ENCODE measurements at places on chromosomes 7 and 10.
A peak's percentile ranks its signal among the peaks of the same experiment; 100 is the strongest.

- DNase-seq, result peak; percentile 73
Measured at GRCh38 chr10:77873536-77874380, 52.8 kb downstream of the DLG5 start.

- no peak for DNase-seq
Measured at GRCh38 chr7:137836541-137836940, 10.2 kb downstream of the DGKI start.

DNA sequence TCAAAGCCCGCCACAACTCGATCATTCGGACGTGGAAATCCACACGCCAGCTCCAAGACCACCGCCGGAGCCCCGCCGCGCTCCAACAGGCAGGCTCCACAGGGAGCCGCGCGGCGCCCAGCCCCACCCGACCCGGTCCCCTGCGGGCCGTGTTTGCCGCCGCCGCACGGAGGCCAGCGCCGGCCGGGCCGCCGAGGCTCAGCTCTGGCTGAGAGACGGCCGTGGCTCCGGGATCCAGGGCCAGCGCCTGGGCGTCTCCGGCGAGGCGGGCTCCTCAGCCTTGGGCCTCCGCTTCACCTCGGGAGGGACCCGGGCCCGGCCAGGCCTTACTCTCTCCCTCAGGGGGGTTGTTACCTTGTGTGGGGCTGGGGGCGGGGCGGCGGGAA is 333 bp downstream of the SMNDC1 start:
- DNase-seq, result no peak

- no peak for DNase-seq
Measured at GRCh38 chr10:11131112-11131639, 113.5 kb downstream of the CELF2 start.

GRCh38 chr10:84427903-84428650 is 99.7 kb downstream of the CCSER2 start:
- DNase-seq, result peak; percentile 56

DNA sequence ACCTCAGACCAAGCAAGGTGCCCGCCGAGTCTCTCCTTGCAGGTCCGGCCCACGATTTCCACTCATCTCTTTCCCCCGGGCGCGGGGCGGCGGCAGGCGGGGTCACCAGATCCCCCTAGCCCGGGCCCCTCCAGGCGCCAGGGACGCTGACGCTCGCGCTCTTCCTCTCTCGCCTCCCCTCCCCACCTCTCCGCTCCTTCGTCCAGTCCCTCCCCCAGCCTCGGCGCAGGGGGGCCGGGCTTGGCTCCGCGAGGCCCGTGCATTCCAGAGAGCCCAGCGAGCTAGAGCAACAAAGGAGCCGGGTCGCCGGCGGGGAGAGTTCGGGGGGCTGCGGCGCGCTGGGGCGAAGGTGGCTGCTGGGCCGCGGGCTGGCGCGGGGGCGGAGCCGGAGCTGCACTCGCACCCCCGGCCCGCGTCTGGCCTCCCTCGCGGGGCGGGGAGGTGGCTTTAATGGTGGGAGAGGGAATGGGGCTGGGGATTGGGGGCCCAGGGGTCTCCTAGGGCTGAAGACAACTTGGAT is at the start of gene SMO:
Gene SMO (plus strand): TSS at position 262 of the 520 bp plus-strand sequence. CDS start 519 bp downstream, outside the sequence.
- peak; percentile 28 for DNase-seq

- DNase-seq, result no peak
Measured at GRCh38 chr7:93945756-93946535, 24.4 kb downstream of the GNG11 start.

DNA sequence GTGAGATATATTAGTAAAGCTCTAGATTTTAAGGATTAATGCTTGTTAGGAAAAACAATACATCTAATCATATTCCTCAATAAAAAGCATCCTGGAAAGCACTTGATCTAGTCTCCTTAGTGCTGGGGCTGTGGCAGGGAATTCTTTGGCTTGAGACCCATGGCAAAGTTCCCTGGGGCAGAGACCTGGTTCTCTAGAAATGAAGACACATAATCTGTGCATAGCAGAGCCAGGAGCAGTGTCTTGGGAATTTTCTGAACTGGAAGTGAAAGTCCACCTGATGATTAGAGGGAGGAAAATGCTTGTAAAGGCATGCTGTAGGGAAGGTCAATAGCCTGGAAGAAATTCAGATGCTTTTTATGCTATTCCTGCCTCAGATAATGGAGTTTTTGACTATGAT is 247.4 kb downstream of the CDK14 start:
- no peak for DNase-seq

Measured in iris pigment epithelial cell (primary cell).